Psoas muscle (tissue), 8 donors: ENCODE measurements at places on chromosomes 16 and 17. TPM values are rescaled to one million over a fixed set of nuclear protein-coding genes. Genes with fewer than 3 reads are reported as not detected.

The ZNF207 gene
- 80.8 TPM for total RNA-seq

The SPEM3 gene
- not detected for total RNA-seq

The FNDC8 gene
- not detected for total RNA-seq

The ARHGAP44 gene
- 1.8 TPM for total RNA-seq

The GAS2L2 gene
- total RNA-seq = 0.09 TPM

DNA sequence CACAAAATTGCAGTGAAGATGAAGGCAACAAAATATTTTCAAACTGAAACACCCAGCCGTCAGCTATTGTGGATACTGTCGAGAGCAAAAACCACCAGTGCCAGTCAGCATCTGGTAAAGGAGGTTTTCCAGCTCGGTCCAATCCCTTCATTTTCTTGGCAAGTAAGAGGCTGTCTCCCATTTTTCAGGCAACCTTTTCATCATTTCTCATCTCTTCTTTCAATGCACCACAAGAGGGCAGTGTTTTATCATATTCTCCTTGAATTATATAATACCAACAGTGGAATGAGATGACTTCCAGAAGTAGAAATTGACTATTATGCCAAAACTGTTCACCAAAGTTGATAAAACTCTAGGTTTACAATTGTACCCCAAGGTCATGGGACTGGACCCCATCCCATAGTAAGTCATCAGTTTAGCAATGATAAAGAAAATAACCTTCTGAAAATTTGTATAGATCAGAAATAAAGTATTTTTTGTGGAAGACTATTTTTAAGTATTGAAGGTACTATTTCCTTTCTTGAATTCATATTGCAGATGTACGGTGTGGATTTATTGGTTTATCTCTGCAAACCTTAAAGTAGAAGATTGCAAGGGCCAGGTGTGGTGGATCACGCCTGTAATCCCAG lies 16.8 kb downstream of the NQO1 start:
- H3K4me1 ChIP-seq = no peaks in the 10 kb centered on the region
- H3K27me3 ChIP-seq = no peaks in the 10 kb centered on the region
- H3K4me3 ChIP-seq = no peak overlapping the region
- no peak overlapping the region for H3K27ac ChIP-seq
- no peaks in the 10 kb centered on the region for H3K36me3 ChIP-seq

- DNase-seq = no peak
- no peaks in the 10 kb centered on the region for H3K27me3 ChIP-seq
- no peaks in the 10 kb centered on the region for H3K4me1 ChIP-seq
- no peak overlapping the region for H3K4me3 ChIP-seq
- H3K36me3 ChIP-seq = no peaks in the 10 kb centered on the region
- H3K27ac ChIP-seq = no peak overlapping the region
These were observed 23.3 kb downstream of the TRARG1 start for GRCh38 chr17:1302761-1303160.

DNA sequence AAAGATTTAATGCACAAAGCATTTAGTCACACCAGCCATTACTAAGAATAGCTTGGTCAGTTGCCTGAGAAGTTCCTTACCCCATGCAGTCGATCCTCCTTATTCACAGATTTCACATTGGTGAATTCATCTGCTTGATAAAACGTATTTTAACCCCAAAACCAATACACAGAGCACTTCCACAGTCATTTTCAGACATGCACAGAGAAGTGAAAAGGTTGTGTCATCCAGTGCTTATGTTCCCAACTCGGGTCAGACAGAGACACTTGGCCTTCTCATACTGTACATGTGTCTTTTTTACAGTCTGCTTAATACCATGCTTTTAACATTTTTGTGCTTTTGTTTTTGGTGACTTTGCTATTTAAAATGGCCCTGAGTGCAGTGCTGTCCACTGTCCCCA lies 219.7 kb downstream of the SPECC1 start:
- peaks cover 3% of the 10 kb centered on the region for H3K4me1 ChIP-seq
- peaks cover 7% of the 10 kb centered on the region for H3K36me3 ChIP-seq
- H3K27me3 ChIP-seq = no peaks in the 10 kb centered on the region
- peak overlapping the region; percentile 1 for H3K27ac ChIP-seq

- no peak for DNase-seq
- no peak overlapping the region for H3K4me3 ChIP-seq
- H3K36me3 ChIP-seq = no peaks in the 10 kb centered on the region
- no peak overlapping the region for H3K27ac ChIP-seq
- peaks cover 26% of the 10 kb centered on the region for H3K27me3 ChIP-seq
These were observed 24.1 kb upstream of the KRT24 start for GRCh38 chr17:40727447-40728231.

DNA sequence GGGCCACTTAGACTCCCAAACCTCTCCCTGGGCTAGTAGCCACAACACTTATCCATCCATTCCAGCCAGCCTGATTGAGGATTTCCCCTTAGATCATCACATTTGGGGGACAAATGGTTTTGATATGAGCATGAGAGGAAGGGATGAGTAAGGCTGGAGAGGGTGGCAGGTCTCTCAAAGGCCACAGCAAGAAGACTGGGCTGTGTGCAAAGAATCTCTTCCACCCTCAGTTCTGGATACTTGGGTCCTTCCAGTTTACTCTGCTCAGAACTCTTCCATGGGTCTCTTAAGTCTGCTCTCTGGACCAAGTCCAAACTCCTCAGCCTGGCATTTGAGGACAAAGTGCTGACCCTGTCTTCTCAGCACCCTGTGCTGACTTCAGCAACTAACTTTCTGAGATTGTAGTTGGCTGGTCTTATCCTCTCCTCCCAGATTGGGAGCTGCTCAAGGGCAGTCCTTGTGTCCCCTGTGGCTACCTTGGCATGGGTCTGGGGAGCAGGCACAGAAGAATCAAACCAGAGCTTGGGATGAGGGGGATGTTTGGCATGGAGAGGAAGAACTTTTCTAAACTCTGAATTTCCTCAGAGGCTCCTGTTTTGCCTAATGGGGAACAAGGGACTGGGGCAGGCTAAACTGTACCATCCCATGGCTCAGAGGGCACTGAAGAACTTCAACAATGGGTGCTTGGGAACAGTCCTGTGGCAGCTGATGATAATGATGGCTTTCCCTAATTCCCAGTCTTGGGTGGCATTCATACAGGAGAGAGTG lies 3.1 kb upstream of the NFATC3 start:
- peaks cover 45% of the 10 kb centered on the region for H3K4me1 ChIP-seq
- H3K36me3 ChIP-seq = peaks cover 13% of the 10 kb centered on the region
- H3K27me3 ChIP-seq = no peaks in the 10 kb centered on the region

- H3K27ac ChIP-seq = no peak overlapping the region
- no peaks in the 10 kb centered on the region for H3K27me3 ChIP-seq
- H3K4me3 ChIP-seq = no peak overlapping the region
- H3K36me3 ChIP-seq = no peaks in the 10 kb centered on the region
- no peak for DNase-seq
These were observed 181.6 kb upstream of the HSBP1 start for GRCh38 chr16:83626204-83626603.

GRCh38 chr17:82061047-82061925 lies 4.3 kb downstream of the DUS1L start:
- no peaks in the 10 kb centered on the region for H3K27me3 ChIP-seq
- H3K4me1 ChIP-seq = peaks cover 9% of the 10 kb centered on the region
- no peak overlapping the region for H3K27ac ChIP-seq
- peak; percentile 51 for DNase-seq
- no peak overlapping the region for H3K4me3 ChIP-seq

DNA sequence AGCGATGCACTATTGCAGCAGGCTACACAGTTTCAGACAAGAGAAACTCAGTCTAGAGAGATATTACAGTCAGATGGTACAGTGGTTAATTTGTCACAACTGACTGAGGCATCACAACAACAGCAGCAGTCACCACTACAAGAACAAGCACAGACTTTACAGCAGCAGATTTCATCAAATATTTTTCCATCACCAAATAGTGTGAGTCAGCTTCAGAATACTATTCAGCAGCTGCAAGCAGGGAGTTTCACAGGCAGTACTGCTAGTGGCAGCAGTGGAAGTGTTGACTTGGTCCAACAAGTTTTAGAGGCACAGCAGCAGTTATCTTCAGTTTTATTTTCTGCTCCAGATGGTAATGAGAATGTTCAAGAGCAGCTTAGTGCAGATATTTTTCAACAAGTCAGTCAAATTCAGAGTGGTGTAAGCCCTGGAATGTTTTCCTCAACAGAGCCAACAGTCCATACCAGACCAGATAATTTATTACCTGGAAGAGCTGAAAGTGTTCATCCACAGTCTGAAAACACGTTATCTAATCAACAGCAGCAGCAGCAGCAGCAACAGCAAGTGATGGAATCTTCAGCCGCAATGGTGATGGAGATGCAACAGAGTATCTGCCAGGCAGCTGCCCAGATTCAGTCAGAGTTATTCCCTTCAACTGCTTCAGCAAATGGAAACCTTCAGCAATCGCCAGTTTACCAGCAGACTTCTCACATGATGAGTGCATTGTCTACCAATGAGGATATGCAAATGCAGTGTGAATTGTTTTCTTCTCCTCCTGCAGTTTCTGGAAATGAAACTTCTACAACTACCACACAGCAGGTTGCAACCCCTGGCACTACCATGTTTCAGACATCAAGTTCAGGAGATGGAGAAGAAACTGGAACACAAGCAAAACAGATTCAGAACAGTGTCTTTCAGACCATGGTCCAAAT lies 34.1 kb downstream of the NQO1 start:
- H3K27ac ChIP-seq = no peak overlapping the region
- peaks cover 91% of the 10 kb centered on the region for H3K36me3 ChIP-seq
- no peaks in the 10 kb centered on the region for H3K4me1 ChIP-seq
- H3K4me3 ChIP-seq = no peak overlapping the region
- no peak for DNase-seq

DNA sequence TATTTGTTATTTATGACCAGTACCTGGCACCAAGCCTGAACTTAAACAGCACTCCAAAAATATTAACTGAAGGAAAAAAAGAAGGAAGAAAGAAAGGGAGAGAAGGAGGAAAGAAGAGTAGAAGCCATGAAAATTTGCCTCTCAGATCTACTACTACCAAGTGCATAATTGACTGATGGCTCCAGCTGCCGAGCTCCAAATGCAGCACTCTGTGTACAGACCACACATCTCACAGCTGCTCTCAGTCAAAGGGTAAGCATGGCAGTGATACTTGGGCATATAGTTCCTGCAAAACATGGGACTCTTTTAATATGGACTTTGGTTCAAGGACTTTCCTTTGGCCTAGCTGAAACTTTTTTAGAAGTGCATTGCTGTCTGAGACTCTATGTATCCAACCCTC lies 44.0 kb upstream of the NOG start:
- no peak overlapping the region for H3K27ac ChIP-seq
- H3K4me1 ChIP-seq = no peaks in the 10 kb centered on the region
- H3K27me3 ChIP-seq = no peaks in the 10 kb centered on the region
- H3K36me3 ChIP-seq = no peaks in the 10 kb centered on the region
- DNase-seq = no peak

GRCh38 chr16:82754716-82755513 lies 128.1 kb downstream of the CDH13 start:
- no peaks in the 10 kb centered on the region for H3K36me3 ChIP-seq
- no peak for DNase-seq
- H3K4me1 ChIP-seq = peaks cover 28% of the 10 kb centered on the region
- H3K27ac ChIP-seq = peak overlapping the region; percentile 56
- no peaks in the 10 kb centered on the region for H3K27me3 ChIP-seq

- H3K36me3 ChIP-seq = no peaks in the 10 kb centered on the region
- DNase-seq = no peak
- no peak overlapping the region for H3K27ac ChIP-seq
- H3K4me1 ChIP-seq = no peaks in the 10 kb centered on the region
- no peaks in the 10 kb centered on the region for H3K27me3 ChIP-seq
These were observed 74.2 kb upstream of the MARCHF10 start for GRCh38 chr17:62882284-62882683.

DNA sequence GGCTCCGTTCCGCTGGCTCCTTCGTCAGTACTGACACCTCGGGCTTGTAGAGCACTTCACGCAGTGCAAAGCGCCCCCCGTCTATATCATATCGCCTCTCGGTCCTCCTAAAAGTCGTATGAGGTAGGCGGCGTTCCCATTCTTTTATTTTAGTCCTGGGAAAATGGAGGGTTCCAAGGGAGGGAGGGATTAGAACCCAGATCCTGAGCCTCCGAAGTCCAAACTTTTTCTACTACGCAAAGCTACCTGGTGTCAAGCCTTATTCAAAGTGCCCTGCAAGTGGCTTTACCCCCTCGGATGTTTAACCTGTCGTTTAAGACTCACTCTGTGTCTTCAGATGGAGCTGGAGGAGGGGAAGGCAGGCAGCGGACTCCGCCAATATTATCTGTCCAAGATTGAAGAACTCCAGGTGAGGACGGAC lies 348 bp upstream of the FTSJ3 start:
- H3K4me1 ChIP-seq = peaks cover 28% of the 10 kb centered on the region
- DNase-seq = no peak
- peak overlapping the region; percentile 93 for H3K4me3 ChIP-seq
- peaks cover 27% of the 10 kb centered on the region for H3K36me3 ChIP-seq
- H3K27me3 ChIP-seq = no peaks in the 10 kb centered on the region

GRCh38 chr17:15398736-15399331 lies 57.4 kb upstream of the TEKT3 start:
- peak overlapping the region; percentile 71 for H3K27ac ChIP-seq
- no peaks in the 10 kb centered on the region for H3K27me3 ChIP-seq
- no peak overlapping the region for H3K4me3 ChIP-seq
- no peaks in the 10 kb centered on the region for H3K36me3 ChIP-seq
- H3K4me1 ChIP-seq = peaks cover 21% of the 10 kb centered on the region
